ENCODE measurements at places on chromosomes 7 and 10.
A peak's percentile ranks its signal among the peaks of the same experiment; 100 is the strongest.

DNA sequence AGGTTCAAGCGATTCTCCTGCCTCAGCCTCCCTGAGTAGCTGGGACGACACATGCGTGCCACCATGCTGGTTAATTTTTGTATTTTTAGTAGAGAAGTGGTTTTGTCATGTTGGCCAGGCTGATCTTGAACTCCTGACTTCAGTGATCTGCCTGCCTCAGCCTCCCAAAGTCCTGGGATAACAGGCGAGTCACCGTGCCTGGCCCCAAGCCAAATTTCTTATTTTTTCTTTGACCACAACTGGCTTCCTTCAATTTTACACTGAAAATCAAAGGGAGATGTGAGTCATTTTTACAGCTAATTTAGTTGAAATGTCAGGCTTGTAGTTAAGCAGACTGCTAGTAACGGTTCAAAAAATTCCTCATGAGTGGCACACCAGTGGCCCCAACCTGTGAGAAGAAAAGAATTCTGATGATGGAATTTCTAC is 7.8 kb downstream of the RNF216 start:
- DNase-seq = peak; percentile 23

GRCh38 chr10:122128357-122128756 is 139.4 kb downstream of the TACC2 start:
- no peak for DNase-seq

- no peak for DNase-seq
These were observed 4.5 kb downstream of the PTER start for GRCh38 chr10:16441173-16441840.

DNA sequence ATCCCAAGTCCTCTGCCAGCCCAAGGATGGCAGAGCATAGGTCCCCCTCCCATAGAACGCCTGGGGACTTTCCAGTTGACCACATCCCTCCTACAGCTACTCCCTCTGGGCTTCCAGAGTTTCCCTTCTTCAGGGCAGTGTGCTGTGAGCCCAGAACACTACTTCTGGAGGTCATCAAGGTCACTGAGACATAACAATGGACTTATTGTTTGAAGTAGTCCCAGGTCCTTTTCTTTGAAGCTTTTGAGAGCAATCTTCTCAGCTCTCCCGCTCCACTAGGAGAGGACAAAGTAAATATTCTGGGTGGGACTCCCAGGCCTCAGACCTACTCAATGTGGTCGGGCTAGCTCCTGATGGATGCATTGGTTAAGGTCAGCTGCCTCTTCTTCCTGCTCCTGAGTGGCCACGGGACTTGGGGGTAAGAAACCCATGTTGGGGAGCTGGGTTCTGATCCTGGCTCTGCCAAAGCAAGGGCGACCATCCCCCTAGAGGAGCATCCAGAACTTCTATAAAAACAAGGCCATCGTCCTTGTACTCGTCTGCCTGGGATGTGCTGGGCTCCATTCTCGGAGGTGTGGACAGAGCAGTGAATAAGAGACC is 83.5 kb upstream of the DDC start:
- no peak for DNase-seq

DNA sequence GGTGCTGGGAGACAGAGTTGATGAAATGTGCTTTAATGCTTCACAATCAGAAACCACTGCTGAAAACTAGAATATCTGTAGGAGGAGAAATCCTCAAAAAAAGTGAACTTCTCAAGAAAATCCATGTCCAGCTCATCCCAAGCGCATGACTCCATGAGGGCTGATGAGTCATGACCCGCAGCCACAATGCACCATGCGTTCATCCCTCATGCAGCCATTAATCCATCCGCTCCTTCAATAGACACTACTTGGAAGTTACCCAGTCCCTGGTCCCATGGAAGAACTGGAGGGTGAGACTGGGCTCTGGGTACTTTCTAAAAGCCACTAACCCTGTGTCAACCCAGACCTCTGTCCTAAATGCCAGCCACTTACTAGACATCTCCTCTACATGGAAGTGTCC is 24.4 kb downstream of the TMEM273 start:
- DNase-seq = no peak

- DNase-seq = no peak
These were observed 23.6 kb upstream of the CD36 start for GRCh38 chr7:80614851-80615271.

DNA sequence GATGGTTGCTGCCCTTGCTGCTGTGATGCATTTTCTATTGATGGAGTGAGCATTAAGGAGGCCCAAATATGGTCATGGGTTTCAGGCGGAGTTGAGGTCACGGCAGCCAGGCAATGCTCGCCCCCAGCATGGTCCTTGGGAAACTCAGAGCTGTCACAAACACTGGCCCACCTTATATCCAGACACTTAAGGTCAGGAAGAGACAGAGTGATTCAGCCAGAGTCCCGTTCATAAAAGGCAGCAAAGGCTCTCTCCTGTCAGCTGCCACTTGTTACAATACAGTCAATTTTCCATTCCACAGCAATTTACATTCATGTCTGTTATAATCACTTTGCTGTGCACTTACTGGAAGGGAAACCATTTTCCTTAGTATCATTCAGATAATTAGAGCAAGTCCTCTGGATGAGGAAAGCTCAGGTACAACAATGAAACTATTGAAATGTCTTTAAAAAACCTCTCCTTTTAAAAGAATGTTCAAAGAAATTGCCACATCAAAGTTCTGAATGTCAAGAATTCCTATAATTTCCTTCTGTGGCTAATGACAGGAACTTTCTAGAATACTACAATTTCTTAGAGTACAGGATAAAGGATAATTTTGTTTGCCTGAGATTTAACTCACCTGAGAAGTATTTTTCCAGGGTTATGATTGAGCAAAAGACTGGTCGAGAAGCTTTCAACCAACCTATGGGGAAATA is 14.8 kb upstream of the ANKRD1 start:
- no peak for DNase-seq

DNA sequence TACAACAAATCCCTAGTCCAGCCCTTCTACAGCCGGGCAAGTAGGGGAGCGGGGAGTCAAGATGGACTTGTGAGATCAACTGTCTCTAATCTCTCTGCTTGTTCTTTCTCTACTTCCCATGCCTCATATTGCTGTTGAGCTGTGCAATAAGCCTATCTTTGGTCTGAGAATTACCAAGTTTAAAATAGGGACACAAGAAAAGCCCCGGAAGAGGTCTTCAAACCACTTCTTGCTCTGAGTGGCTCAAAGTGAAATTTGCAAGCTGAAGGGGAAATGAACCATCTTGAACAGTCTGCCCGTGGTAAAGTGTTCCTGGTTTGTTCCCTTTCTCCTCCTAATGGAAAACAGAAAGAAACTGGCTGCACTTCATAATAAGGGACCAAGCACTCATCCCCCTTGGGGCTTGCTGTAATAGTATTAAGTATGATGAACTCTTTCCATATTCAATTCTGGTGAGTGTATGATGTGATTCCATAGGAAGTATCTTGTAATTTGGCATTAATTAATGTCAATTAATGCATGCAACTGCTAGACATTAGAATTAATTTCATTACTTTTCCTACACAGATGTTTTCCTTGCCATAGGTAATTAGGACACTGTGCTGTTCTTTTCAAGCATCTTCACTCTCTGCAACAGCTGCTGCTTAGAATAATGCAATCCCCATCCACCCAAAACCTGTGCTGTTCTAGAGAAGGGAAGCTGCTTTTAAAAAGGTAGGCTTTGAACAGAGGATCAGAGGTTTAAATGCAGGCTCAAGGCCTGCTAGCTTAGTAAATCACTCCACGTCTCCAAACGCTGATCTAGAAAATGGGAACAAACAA is 449.6 kb downstream of the SORCS1 start:
- no peak for DNase-seq

GRCh38 chr10:7544203-7544602 is 122.6 kb downstream of the ITIH5 start:
- no peak for DNase-seq

DNA sequence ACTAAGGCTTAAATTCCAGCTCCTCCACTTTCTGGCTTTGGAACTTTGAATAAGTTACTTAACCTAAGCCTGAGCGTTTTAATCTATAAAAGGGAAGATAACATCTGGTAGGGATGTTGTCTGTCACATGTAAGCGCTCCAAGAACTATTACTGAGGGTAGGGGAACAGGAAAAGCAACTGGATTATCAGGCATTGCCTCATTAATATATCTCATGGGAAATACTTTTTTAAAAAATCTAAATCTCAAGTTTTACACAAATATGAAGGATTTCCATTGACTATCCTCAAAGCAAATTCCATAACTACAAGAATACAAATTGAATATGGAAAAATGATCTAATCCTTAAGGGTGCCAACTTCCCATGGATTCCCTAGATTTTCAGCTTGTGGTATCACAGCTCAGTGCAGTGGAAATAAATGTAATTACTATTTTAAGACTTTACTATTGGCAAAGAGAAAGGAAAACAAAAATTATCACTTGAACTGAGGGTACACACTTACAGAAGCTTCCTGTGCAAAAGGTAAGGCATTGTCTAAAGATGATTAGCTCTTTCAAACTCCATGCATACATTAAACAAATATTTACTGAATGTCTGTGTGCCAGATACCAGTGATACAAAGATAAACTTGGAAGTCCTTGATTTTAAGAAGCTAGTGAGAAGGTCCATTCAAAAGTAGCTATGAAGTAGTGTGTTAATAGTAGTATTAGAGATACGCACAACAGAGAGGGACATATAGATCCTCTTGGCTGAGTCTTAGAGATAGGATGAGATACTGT is 38.4 kb downstream of the NT5C2 start:
- DNase-seq = no peak

GRCh38 chr7:120229084-120229483 is 43.9 kb upstream of the KCND2 start:
- no peak for DNase-seq

- no peak for DNase-seq
These were observed 233.8 kb upstream of the NEBL start for GRCh38 chr10:21130683-21131442.

DNA sequence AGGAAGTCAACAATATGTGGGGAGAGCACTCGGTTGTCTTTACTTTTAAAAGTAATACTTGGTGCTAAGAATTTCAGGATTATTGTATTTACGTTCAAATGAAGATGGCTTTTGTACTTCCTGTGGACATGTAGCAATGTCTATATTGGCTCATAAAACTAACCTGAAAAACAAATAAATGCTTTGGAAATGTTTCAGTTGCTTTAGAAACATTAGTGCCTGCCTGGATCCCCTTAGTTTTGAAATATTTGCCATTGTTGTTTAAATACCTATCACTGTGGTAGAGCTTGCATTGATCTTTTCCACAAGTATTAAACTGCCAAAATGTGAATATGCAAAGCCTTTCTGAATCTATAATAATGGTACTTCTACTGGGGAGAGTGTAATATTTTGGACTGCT is 32.7 kb downstream of the SIRT1 start:
- no peak for DNase-seq

DNA sequence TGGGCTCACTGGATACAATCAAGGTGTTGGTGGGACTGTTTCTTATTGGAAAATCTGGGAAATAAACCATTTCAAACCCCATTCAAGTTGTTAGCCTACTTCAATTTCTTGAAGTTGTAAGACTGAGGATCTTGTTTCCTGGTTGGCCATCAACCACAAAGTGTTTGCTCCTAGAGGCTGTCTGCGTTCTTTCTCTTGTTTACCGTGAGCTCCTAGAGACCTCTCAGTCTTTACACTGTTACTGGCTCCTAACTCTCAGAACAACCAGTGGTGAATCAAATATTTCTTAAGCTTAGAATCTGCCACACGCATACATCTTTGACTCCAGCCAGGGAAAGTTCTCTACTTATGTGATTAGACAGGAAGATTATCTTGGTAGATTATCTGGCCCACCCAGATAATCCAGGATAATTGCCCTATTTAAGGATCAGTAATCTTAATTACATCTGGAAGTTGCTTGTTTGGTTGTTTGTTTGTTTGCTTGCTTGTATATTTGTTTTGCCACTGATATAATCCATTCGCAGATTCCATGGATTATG is 798.7 kb downstream of the IPMK start:
- DNase-seq = no peak

DNA sequence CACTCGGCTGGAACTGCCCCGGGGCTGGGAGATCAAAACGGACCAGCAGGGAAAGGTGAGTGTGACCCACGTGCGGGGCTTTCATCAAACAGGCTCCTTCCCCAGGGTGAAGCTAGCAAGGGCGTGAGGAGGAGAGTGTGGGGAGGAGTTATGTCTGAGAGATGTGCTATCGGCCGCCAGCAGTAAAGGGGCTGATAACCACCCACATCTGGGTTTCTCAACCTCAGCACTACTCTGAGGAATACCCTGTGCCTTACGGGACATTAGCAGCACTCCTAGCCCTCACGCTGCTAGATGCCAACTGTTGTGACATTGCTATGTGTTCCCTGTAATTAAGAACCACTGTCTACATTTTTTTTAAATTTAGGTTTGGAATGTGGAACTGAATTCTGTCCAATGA is 113.9 kb upstream of the STK17A start:
- DNase-seq = no peak

- no peak for DNase-seq
These were observed 4.9 kb upstream of the ZSCAN21 start for GRCh38 chr7:100044718-100045117.

DNA sequence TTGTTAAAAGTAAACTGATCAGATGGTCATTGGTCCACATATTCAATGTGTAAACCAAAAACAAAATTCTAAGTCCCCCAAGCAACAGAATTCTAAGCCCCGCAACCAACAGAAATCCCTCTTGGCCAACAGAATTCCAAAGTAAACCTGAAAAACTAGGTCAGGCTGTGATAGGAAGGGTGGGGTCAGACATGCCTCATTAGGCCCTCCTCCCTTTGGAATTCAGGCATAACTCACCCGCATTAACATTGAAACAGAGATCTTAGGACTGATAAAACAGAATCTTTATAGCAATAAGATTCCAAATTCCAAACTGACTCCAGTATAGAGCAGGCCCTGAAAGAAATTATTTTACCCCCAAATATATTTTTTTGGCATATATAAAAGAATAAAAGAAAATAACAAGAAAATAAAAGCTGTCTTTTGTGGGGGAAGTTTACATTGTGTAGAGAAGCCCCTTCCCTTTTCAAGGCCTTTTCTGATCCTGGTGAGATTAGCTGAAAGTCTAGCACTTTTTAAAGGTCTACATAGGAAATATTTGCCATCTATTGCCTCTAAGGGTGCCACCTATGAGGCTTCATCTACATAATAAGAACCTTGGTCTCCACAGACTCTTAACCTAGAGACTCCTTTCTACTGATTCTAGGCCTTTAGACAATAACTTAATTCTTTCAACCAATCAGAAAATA is 30.5 kb downstream of the GNAT3 start:
- DNase-seq = no peak

- DNase-seq = no peak
These were observed 169.8 kb downstream of the TCF7L2 start for GRCh38 chr10:113119801-113120200.

DNA sequence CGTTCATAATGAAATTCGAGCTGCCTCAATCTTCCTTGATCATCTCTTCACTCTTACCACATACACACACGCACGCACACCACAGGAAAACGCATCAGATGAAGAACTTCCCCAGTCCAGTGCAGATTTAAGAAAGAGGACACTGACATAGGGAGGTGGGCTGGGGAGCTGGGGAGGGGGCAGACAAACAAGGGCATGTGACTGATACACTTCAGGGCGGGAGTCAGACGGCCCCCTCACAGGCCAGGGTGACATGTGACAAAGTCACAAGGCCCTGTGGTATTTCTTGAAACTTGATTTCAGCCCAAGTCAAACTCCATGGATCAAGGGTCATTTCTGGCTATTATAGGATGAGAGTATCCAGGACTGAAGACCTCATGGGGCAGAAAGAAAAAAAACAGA is 82.6 kb downstream of the KCNMA1 start:
- no peak for DNase-seq
